Left hindlimb (tissue), 1 donor: ENCODE measurements at places on chromosomes 11 and 22.

- no peak for DNase-seq
Measured at GRCh38 chr22:39718921-39719475, 148.4 kb downstream of the CACNA1I start.

GRCh38 chr11:62708793-62709192 is 1.3 kb downstream of the GNG3 start:
- DNase-seq, result no peak

DNA sequence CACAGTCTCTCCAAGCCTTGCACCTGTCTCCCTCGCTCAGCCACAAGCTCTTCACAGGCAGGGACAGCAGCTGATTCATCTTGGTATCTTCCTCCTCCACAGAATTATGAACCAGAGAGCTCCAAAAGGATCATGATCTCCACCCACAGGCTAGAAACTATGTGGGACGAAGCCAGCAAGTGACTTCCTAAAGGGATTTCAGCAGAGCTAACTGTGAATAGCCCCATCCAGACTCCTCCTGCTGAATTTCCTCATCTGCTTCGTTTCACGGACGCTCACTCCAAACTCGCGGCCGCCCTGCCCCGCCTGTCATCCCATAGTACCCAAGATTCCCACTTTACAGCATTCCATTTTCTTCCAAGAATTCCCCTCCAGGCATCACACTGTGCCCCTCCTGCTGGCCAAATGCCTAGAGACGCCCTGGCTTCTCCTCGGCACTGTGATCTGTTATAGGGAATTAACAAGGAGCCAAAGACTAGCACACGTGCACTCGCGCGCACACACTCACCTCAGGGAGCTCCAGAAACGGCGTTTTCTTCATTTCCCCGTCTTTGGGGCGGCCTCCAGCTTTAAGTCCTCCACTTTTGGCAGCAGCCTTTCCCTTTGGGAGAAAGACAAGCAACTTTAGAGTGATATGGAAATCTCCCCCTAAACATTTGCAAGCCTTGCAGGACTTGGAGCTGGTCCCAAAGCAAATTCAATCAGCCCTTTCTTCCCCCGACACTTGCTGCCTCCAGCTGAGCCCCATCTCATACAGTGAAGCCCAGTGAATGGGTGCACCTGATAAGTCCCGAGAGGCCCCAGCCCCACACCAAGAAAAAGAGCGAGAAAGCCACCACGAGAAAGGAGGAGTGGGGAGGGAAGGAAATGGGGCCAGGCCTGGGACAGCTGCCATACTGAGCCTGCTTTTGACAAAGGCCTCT is 35.5 kb downstream of the SPATA19 start:
- peak; percentile 76 for DNase-seq

- DNase-seq, result peak; percentile 49
Measured at GRCh38 chr11:122197066-122197987, 81.3 kb upstream of the BLID start.

- DNase-seq, result peak; percentile 8
Measured at GRCh38 chr11:64747961-64748665, 4.2 kb upstream of the RASGRP2 start.

DNA sequence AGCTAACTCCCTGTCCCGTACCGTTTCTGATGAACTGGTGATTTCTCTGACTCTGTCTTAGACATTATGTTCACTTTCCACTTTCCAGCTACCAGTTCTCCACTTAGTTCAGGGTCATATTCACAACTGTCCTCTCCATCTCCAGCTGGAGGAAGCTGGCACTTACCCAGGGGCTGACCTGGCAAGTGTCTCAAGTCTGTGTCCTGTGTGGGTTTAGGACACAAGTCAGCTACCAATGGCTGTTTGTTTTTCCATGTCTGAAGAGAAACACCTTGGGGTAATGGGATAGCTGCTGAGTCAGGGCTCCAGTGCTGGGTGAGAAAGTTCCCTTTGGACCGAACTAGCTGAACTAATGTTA is 134.4 kb downstream of the CSNK2A3 start:
- no peak for DNase-seq

DNA sequence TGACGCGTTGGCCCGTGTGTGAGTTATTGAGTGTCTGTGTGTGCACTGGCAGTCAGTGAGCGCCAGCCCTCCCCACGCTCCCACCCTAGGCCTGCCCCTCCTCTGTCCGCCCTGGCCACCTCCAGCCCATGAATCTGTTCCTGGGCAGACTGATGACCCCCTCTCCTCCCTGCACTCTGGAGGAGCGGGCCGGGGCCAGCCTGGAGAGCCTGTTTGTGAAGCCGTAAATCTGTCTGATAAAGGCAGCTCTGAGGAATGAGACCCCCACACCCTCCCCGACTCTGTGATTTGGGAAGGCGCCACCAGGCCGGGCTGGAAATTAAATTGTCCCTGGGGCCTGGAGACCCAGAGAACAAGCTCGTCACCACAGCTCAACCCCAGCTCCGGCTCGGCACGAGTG is 8.6 kb downstream of the TSSC4 start:
- DNase-seq, result no peak

DNA sequence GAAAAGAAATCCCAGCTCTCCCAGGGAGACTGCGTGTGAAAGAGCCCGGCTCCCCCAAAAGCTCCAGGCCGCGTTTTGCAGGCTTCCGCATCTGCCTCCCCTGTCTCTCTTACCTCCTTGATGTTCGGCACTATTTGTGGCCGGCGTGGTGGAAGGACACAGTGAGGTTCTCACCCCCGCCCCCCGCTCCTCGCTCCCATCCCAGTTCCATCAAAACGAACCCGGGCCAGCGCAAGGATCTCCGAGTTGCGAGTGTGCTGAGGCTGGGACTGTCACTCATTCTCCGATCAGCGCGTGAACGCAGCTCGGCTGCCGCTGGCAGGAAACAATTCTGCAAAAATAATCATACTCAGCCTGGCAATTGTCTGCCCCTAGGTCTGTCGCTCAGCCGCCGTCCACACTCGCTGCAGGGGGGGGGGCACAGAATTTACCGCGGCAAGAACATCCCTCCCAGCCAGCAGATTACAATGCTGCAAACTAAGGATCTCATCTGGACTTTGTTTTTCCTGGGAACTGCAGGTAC is at the start of gene NCAM1:
Gene NCAM1, plus strand, starts transcription at position 275 of the 523 bp plus-strand sequence.
- DNase-seq, result peak; percentile 94

DNA sequence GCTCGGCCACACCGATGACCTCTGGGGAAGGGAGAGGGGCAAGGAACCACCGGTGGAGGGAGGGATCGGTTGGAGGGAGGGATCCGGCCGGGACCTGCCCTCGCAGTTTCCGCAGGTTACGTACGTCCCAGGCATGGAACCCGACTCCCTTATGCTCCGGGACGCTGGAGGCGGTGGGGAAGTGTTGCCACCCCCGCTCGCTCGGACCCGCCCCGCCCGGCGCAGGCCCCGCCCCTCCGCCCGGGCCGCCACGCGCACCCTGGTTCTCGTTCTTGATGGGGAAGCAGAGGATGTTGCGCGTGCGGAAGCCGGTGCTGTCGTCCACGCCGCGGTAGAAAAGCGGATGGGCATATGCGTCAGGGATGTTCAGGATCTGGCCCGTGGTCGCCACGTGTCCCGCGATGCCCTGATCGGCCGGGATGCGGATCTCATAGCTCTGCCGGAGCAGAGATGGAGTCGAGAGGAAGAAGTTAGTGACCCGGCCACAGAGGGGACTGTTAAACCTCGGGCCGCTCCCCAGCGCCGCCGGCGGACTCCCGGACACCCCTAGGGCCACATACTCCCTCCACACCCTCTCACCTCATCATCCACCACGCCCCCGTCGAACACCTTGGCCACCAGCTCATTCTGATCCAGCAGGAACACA is 89.8 kb downstream of the PDE2A start:
- peak; percentile 46 for DNase-seq

- no peak for DNase-seq
Measured at GRCh38 chr11:119047205-119047604, 9.8 kb downstream of the HYOU1 start.

GRCh38 chr11:108239076-108239475 is 16.2 kb downstream of the ATM start:
- DNase-seq, result no peak
